ENCODE measurements at places on chromosomes 4 and X. TPM values are rescaled to one million over a fixed set of nuclear protein-coding genes. Genes with fewer than 3 reads are reported as not detected.

GRCh38 chr4:182261651-182262223, 18.5 kb downstream of the TENM3 start:
- DNase-seq = no peak

GRCh38 chrX:33970028-33970967, 161.8 kb downstream of the FAM47A start:
- DNase-seq = no peak

- DNase-seq = no peak
These were observed 48.3 kb downstream of the AMELX start for GRCh38 chrX:11341274-11342201.

DNA sequence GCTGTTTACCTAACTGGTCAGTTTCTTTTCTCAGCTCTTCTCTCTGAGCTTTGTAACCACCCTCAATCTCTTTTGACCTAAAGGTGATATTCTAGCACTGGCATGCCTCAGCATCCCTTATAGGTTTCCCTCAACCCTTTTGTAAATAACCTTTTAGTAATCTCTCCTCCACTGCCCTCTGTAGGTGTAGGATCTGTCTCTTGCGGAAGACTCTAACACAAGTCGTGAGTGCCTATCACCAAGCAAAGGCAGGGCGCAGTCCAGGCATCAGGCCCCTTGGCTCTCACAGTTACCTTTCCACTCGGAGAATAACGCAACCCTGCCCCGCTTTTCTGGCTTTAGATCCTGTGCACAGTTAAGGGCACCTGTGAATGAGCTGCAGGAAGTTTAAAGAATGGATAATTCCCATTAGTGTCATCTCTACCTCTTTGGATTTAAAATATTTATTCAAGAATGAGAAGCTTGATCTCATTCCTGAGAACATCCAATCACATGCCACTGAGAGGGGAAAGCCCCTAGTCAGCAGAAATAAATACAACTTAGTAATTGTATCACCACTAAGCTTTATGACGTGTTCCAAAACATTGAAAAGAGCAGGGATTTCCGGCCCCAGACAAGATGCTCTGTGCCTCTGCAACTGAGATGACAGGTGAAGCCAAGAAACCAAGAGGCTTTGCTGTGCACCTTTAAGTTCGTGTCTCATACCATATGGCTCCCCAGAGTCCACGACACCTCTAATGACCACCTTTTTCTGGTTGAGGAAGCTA, 58.8 kb downstream of the SPINK2 start:
- no peak for DNase-seq

Gene PRDM5
- not detected for total RNA-seq

Measured in T-helper 17 cell (primary cell).